ENCODE measurements at places on chromosomes 7 and 10.

DNA sequence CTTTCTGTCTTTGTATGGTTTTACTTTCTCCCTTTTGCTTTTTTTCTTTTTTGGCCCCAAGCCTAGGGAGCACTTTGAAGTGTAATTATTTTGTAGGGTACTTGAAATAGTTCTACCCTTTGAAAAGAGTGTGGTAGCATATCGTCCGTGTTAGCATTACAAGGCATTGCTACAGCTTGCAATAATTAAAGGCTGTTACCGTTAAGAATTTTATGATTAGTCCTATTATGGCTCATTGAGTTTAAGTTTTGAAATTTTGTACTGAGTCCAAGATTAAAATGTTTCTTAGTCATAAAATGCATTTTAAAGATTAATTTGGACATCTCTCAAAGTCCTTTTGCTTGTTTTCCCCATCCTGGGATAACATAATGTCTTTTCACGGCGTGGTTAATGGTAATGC is 490.0 kb upstream of the LRRN3 start:
- no peak for DNase-seq

- peak; percentile 35 for DNase-seq
Observed at GRCh38 chr7:38327637-38328036, 54.2 kb upstream of the TARP start.

DNA sequence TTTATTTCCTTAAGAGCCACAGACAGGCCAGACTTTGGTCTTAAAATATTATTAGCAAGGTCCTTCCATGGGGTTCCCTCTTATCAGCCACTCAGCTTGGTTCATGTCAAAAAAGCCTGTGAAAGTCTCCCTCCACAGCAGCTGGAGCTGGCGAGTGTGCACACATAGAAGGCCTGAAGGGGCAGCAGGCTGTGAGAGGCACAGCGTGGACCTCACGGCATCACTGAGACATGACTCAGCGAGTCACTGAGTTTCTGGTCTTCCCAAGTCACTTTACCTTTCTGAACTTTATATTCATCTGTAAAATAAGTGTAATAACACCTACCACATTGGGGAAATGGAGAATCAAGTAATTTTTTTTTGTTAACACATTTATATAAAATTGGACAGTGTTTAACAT is 8.7 kb downstream of the TAF3 start:
- peak; percentile 83 for DNase-seq

GRCh38 chr10:107930037-107930436 is 765.5 kb upstream of the SORCS1 start:
- DNase-seq: no peak

DNA sequence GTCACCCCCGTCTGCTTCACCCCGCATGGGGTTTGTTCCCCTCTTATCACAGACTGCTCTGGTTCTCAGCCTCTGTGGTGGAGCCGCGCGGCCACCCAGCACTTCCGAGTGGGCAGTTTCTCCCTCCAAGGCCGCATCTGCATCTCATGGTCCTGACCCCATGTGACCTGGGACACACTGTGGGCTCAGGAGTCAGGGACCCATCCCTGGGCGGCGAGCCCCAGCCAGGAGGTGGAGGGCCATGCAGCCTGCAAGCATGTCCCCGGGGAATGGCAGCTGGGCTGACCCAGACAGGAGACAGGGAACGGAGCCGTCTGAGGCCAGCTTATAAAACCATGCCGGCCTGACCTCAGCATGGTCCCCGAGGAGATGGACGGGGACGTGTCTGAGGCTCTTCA is 25.2 kb upstream of the TTYH3 start:
- DNase-seq: no peak

DNA sequence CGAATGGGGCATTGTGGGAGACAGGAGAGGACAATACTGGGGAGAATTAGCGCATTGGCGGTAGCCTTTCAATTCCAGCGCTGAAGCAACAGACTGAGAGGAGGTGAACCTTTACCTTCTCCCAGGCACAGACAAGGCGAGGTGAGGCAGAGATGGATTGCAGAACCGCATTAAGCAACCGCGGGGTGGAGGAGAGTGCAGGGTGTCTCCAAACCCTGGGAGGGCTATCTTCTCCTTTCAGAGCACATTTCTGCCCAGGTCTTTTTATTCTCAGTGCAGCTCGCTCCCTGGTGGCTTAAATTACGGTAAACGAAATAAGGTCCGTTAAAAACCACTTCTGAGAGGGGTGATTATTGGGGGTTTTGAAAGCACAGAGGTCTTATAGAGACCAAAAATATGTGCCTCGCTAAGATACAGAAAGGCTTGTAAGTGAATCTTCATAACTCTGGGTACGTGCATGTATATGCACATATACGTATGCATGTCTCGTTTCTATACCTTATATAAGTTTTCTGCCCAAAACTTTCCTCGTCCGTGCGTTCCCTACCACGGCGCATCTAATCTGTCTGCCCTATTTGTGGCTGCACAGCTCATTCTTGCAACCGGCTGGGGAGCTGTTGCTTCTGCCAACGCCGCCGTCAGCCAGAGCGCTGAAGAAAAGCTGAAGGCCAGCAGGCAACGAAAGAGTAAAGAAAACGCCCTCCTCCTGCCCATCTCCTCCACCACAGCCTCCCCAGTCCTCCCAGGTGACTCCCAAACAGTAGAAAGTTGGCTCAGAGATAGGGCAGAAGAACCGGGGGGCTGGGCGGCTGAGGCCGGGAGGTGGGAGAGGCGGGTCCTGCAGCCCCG is 895 bp upstream of the ZNF804B start:
- DNase-seq: peak; percentile 2

DNA sequence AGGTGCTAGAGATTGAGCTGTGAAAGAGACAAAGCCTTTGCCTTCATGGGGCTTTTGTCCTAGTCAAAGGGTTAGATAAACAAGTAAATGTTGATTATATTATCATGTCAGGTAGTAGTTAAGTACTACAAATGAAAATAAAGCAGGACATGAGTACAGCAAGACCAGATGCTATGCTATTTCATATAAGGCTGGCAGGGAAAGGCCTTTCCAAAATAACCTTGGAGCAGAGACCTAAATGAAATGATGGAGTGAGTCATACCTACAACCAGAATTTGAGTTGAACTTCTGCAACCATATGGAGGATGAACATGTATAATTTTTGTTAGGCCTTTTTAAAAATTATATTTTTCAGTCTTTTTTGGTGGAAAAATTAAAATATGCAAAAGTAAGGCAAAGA is 23.6 kb upstream of the SEMA4G start:
- DNase-seq: no peak

GRCh38 chr7:140506788-140507464 is 27.6 kb upstream of the MKRN1 start:
- peak; percentile 96 for DNase-seq

DNA sequence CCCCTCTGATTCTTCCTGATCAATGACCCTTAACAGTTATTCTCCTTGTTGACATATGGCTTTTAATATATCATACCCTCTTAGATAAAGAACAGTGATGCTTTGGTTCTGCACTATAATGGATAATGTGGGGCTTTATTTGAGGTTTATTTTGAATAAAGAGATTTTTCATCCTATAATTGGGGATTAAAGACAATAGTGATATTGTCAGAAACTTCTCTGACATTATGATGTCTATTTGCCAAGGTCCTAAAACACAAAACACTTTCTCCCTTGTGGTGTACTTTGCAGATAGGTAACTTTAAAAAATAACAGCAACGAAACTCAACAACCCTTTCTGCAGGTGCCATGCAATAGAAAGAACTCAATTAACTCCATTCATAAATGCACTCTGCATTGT is 243.6 kb upstream of the RHOBTB1 start:
- no peak for DNase-seq

GRCh38 chr7:39413636-39414223 is 152.5 kb upstream of the YAE1 start:
- peak; percentile 4 for DNase-seq

DNA sequence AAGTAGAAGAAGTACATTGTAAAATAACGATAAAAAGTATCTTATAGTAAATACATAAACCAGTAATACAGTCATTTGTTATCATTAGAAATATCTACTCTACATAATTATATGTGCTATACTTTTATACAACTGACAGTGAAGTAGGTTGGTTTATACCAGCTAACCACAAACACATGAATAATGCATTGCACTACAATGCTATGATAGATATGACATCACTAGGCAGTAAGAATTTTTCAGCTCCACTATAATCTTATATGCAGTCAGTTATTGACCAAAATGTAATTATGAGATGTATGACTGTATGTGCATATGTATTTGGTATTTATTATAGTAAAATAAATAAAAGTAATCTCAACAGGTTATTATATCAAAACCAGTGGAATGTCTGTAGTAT is 23.4 kb upstream of the SGCE start:
- DNase-seq: no peak

DNA sequence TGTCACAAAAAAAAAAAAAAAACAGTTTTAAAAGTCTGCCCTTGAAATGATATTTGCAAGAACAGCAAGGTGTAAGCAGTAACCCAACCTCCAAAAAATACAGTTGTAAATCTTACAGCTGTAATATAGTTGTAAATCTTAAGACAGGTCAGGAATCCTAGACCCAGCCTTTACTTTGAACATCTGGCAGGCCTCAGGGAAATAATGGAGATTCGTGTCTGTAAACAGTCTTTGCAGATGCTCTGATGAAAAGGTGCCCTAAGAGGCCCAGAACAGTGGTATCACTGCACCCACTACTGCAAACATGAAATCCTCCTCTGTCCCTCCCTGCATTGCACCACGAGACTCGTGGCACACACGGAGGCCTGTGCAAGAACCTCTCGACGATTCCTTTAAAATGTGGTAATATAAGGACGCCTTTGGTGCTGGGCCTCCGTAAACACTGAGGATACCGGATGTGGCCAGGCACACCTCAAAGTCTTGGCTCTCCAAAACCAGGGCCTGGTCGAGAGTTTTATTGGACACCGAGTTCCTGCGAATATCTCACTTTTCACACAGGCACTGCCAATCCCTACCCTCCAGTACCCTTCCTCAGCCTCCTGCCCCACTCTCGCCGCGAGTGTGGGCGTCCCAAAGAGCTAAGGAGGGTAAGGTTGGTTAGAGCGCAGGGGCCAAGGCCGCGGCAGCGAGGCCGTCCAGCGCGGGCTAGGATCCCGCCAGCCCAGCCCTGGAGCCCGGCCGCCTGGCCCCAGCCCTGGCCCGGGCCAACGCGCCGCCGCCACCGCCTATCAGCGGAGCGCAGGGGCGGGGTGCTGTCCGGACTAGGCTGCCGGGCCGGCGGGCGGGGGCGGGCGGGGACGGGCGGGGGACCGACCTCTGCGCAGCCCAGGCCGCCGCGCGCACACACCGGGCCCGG is at the start of gene REEP3:
REEP3 (plus strand) TSS at position 902 of the 916 bp plus-strand sequence. CDS start 145 bp downstream, outside the sequence.
- peak; percentile 74 for DNase-seq

DNA sequence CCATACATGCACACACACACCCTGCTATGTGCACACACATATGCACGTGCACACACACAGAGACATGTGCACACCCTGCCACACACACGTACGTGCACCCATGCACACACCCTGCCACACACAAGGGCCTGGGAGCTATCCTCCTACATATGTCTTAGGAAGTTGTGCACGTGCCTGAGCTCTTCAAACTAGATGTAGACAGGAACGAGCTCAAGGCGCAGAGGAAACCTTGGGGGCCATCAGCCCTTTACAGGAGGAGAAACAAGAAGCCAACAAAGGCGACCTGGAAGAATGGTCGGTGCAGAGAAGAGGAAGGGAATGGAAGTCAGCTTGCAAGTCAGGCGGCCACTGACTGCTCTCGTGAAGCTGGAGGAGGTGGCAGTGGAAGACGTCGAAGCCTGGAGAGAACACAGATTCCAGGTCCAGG is 58.7 kb downstream of the AOC1 start:
- DNase-seq: no peak

Data from choroid plexus epithelial cell (primary cell).